Sigmoid colon (tissue), 7 donors: ENCODE measurements at places on chromosomes 7 and 10. TPM values are rescaled to one million over a fixed set of nuclear protein-coding genes. Genes with fewer than 3 reads are reported as not detected.

ADAM8 gene
- 1.2 TPM for polyA plus RNA-seq

NFKB2 gene
- 11.1 TPM for polyA plus RNA-seq

STK31 gene
- not detected for polyA plus RNA-seq

TBC1D12 gene
- polyA plus RNA-seq: 13.2 TPM

SYT15B gene
- 0.60 TPM for polyA plus RNA-seq

CHAT gene
- 0.57 TPM for polyA plus RNA-seq

MRC1 gene
- polyA plus RNA-seq: 5.4 TPM

TRIM50 gene
- 3.0 TPM for polyA plus RNA-seq

CFAP69 gene
- polyA plus RNA-seq: 1.0 TPM

GIMAP5 gene
- polyA plus RNA-seq: 39.4 TPM

SPDYE16 gene
- not detected for polyA plus RNA-seq

MSMB gene
- not detected for polyA plus RNA-seq

MET gene
- 1.8 TPM for polyA plus RNA-seq

NEURL1 gene
- polyA plus RNA-seq: 29.9 TPM

PPP1R9A gene
- polyA plus RNA-seq: 1.8 TPM

ARHGAP21 gene
- 26.2 TPM for polyA plus RNA-seq
